ENCODE measurements at places on chromosomes 1 and 21.

DNA sequence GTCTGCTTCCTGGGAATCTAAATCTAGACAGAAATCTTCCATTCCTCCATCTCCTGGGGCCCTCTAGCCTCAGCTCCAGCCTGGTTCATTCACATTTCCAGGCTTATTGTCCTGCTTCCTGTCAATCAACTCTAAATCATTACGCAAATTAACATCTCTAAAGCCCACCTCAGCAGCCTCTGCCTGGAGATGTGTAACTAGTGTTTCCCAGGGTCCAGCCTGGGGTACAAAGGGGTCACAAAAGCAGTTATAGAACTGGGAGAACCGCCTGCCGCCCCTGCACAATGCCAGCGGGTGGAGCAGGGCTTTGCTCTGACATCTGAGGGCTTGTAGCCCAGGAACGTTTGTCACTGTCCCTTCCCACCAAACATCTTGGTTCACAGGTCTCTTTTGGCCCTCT lies 373.5 kb downstream of the RRAGC start:
- DNase-seq, result no peak

DNA sequence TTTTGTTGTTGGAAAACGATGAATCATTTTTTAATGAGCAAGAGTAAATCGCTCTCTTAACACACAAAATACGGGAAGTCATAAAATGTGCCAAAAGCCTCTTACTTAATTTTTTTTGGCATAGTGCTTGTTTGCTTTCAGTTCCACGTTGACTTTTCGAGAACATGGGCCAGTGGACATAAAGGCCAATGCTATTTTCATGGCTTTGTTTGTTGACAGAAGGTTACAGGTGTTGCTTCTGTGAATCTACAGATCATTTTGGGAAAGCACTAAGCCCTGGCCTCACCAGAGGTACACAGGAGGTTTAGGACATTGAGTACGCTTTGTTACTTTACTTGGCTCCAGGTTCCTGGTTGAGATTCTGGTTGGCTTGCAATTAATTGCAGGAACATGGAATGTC lies 199.4 kb upstream of the HMCN1 start:
- DNase-seq, result no peak

- no peak for DNase-seq
Observed at GRCh38 chr1:66175581-66175980, 358.4 kb upstream of the SGIP1 start.

DNA sequence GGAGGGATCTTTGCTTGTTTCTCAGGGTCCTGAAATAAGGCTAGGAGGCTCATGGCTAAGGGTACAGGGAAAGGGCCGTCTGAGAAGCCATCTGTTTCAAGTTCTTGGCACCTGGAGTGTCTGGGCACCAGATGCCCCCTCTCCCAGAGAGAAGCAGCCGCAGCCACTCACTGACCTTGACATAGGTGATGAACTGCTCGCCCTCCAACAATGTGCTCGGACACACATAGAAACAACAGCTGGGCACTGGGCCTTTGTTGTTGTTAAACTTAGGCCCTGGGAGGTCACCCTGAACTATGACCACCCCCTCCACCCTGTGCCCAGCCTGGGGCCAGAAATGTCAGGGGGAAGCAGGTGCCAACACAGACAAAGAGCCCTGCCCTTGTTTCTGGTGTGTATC lies 9.2 kb upstream of the TNNI1 start:
- DNase-seq, result no peak

GRCh38 chr1:54581621-54582035 lies 33.6 kb downstream of the ACOT11 start:
- DNase-seq, result no peak

DNA sequence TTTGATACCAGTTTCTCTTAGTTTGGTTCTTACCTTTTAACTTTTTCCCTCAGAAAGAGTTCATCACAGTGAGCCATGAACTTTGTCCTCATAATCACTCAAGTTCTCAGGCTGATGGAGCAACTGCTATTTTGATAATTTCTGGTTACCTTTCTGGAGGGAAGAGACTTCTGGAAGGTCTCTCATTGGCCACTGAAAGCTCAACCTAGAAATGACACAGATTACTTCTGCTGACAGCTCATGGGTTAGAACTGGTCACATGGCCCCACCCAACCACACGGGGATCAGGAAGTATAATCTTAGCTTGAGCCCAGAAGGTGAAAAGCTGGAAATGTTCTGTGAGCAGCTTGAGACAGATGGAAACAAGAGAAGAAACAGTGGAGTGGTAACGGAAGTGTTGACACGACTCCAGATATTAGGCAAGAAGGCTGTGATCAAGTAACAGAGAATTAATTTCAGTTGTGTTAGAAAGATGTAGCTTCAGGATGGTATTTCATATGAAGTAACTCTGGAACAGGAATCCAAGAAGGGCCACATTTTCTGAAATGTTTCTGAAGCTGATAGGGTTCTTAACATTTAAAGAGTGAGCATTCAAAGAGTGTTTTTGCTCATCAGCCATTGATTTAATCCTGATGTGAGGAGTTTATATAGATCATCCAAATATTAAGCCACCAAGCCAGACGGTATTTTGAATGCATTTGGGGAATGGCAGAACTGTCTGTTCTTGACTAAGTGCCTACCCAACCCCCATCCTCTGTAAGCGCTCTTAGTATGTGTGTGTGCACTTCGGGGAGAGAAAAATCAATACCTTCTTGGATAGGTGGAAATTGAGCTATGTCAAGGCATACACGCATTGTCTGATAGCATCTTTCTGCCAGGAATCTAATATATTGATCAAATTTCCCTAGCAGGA lies 21.9 kb upstream of the XPR1 start:
- no peak for DNase-seq

DNA sequence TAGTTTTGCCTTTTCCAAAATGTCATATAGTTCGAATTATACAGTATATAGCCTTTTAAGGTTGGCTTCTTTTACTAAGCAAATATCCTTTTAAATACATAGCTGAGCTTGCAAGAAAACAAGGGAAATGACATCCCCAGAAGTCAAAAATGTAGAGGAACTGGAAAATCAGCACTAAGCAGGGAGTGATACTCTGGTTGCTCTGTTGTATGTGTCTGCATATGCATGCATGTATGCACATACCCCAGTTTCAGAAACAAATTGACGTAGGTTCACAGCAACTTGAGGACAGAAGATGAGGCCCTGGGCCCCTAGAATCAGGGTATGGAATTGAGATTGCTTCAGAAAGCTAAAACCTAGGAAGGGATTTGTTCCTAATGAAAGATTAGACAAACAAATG lies 75.1 kb upstream of the GNG4 start:
- no peak for DNase-seq

GRCh38 chr1:2523191-2523890 lies 3.1 kb downstream of the PANK4 start:
- no peak for DNase-seq
